ENCODE measurements at places on chromosomes 4 and X.
A peak's percentile ranks its signal among the peaks of the same experiment; 100 is the strongest.

GRCh38 chr4:61555789-61556188, 355.7 kb downstream of the ADGRL3 start:
- peak; percentile 36 for DNase-seq

DNA sequence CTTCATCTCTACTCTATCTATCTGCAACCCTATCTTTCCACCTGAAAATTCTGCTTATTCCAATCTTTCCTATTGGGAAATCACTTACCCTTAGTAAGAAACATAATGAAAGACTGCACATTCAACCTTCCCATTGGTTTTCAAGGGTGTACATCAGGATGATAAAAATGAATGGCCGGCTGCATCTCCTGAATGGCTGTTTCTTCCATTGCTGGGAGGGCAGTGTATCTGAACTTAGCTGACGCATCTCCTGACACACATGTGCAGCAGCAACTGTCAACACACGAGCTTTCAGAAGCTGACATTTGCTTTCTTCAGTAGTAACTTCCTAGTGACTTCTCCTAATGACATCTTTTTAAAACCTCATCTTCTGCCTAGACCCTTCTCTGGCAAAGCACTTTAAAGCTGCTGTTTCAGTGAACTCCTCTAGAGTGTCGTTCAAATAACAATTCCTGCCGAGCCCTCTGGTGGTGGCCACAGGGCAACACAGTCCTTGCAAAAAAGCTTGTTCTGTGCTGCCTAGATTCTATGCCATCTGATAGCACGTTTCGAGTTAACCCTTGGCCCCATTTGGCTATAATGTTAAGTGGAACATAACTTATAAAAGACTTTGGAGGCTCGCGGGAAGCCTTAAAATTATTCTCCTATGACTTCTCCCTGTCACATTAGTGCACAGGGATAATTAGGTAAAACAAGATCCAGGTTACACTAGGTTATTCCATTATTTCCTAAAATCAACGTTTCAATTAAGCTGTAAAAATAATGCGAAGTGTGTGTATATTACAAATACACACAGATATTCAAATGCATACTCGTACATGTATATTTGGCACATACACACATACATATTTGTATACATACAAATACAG, 2340.7 kb downstream of the PCDH7 start:
- DNase-seq = peak; percentile 65

- DNase-seq = no peak
These were observed 3.7 kb upstream of the LCORL start for GRCh38 chr4:18025288-18025687.

DNA sequence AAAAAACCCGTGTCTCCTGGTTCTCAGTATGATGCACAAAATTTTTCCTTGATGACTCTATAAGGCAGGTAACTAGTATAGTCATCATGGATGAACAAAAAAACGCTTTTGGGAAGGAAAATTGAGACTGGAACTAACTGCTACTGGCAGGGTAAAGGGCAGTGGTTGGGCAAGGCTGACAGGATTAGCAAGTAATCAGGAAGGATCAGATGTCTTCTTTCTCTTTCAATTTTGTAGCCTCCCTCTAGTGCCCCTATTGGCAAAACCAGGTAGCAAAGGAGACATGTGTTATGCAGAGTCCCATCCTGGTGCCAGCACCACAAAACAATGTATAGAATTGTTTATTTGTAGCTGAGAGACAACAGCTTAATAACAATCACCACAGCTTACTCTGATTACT, 12.8 kb upstream of the SLITRK4 start:
- peak; percentile 47 for DNase-seq

DNA sequence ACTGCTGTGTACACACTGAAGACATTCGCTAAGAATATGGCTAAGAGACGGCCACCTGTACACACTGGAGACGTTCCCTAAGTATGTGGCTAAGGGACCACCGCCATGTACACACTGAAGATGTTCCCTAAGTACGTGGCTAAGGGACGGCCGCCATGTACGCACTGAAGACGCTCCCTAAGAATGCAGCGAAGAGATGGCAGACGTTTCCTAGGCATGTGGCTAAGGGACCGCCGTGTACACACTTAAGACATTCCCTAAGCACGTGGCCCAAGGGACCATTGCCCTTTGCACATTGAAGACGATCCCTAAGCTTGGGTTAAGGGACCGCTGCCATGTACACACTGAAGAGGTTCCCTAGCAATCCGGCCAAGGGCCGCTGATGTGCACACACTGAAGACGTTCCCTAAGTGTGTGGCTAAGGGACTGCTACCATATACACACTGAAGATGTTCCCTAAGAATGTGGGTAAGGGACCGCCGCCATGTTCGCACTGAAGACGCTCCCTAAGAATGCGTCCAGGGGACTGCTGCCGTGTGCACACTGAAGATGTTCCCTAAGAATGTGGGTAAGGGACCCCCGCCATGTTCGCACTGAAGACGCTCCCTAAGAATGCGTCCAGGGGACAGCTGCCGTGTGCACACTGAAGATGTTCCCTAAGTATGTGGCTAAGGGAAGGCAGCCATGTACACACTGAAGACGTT, 36.7 kb downstream of the DHRSX start:
- DNase-seq = no peak

GRCh38 chrX:7215842-7216241, 67.9 kb upstream of the PUDP start:
- DNase-seq = no peak

DNA sequence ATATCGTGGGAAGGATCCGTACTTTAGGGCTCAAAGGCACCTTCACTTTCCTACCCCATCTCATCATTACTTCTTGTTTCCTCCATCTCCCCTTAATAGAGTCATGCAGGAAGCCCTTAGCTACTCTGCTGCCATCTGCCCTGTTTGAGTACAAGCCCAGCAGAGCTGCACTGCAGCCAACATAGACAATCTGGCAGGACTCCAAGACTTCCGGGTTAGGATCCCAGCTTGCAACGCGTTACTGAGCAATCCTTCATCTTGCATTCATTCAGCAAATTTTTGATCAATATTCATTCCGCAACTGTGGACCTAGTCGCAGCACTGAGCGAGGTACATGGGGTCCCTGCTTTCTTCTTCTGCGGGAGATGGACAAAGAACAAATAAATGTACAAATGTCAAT, 344.9 kb downstream of the BCOR start:
- no peak for DNase-seq

DNA sequence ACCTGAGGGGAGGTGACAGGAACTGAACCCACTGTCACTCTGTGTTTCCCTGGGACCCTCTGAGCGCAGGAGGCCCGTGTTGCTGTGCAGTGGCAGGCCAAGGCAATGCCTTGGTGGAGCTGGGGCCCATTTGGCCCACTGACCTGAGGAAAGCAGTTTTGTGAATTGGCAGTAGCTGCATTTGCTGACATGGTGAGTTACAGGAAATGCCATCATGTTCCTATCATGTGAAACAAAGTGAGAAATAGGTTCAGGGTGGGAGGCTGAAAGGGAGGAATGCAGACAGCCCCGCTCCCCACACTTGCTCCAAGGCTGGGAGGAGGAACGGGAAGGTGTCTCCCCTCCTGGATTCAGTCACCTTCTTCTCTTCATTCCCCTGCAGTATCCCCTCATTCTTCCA, 146.1 kb downstream of the PTTG2 start:
- DNase-seq = no peak
